Chondrocyte (in vitro differentiated cells): ENCODE measurements at places on chromosomes 16 and 17. TPM values are rescaled to one million over a fixed set of nuclear protein-coding genes. Genes with fewer than 3 reads are reported as not detected.

The SLC5A11 gene
- not detected in 3 replicates for total RNA-seq

The SLFN12 gene
- 10.5 to 19.2 TPM (median 13.1 TPM) in 3 replicates for total RNA-seq

GRCh38 chr17:81026266-81027036, 8.5 kb upstream of the BAIAP2 start:
- DNase-seq = no peak

- no peak for DNase-seq
Observed at GRCh38 chr16:57190136-57190535, 4.0 kb downstream of the RSPRY1 start.

DNA sequence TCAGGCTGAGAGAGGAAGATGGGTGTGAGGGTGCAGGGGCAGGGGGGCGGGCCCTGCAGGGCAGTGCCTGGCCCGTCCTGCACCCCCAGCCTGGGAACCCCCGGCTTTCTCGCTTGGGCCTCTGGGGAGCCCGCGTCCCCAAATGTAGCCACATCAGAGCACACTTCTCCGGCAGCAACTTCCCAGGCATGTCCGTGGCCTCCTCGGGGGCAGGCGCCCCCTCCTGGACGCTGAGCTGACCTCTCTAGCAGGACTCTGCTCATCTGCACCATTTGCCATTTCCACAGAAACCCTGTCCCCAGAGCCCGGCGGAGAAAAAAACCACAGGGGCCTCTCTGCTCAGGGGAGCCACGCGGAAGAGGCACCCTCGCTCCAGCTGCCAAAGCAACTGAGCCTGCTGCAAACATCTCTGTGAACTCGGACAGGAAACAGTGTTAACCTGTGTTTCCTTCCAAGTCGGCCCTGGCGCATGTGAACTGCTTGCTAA, 63.4 kb downstream of the KLHDC4 start:
- no peak for DNase-seq

DNA sequence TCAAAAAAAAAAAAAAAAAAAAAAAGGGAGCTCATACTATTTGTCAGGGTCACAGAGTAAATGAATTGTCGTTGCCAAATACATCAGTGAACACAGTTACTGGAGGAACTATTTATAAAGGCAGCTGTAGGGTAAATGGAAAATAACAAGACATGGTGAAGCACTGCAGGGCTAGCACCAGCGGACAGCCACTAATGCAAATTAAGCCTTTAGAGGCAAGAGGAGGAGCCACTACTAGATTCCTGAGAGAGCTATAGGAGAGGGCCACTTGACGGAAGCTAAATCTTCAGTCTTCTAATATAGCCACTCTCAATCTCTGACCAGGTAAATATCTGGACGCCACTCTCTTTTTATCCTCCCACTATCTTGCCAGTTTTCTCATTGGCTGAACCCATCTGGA, 801.2 kb upstream of the GOT2 start:
- DNase-seq = no peak

GRCh38 chr17:79086609-79087427, 12.2 kb downstream of the ENGASE start:
- DNase-seq = no peak
